HEK293T (cell line): ENCODE measurements at places on chromosomes 1 and 21.

DNA sequence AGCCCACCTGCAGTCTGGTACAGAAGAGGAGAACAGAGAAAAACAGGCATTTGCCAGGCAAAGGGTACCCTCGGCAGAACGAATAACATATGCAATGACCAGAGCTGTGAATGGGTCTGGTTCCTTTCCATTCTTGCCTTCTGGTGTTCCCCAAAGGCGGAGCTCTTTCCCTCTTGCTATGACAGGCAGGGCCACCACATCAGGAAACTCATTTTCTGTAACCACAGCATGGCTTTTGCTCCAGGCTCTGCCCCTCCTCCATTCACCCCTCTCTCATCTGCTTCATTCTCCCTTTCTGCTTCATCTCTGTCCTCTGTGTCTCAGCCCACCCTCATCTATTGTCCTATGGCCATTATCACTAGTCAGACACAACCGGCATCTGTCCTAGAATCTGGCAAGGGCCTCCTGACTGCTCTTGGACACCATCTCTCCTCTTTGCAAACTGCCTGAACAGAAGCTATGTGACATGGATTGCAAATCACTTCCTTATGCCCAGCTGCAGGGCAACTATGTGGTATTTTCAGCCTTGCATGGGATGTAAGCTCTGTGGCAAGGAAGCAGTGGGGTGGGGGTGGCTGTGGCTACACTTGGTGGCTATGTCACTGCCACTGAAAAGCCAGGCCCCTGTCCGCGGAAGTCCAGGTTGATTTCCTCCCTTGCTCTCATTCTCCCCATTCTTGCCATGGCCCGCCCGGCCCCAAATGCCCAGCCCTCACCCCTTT lies 78.8 kb upstream of the ABCD3 start:
- no peak for DNase-seq

DNA sequence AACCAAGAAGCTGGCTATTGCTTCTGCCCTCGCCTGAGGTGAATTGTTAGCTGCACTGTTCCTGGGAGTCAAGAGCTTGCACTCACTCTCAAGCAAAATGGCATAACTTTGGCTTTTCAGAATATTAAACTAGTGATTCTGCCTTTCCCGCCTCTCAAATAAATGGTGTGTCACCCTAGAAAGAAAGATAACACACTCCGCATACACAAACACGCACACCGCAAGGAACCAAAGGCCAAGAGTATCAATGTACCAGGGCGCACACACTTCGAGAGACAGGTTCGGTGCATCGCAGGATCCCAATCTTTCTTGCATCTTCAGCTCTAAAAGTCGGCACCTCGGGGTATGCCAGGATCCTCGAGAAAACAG lies 470 bp upstream of the RTCA start:
- DNase-seq, result peak; percentile 23

- DNase-seq, result peak; percentile 56
Measured at GRCh38 chr1:165949335-165950130, 122.1 kb downstream of the UCK2 start.

GRCh38 chr1:18479454-18479853 lies 1.3 kb upstream of the KLHDC7A start:
- DNase-seq, result no peak

- DNase-seq, result no peak
Measured at GRCh38 chr1:15251857-15252835, 5.1 kb downstream of the FHAD1 start.

DNA sequence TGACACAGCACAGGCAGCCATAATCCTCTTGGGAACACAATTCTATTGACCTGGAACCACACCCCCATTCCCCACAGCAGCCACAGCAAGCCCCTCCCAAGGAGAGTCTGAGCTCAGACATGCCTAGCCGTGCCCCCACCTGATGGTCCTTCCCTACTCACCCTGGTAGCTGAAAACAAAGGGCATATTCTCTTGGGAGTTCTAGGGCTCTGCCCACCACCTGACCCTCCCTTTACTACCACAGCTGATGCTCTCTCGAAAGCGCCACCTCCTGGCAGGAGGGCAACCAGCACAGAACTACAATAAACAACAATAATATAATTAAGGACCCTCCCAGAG lies 184.8 kb upstream of the COA6 start:
- no peak for DNase-seq

DNA sequence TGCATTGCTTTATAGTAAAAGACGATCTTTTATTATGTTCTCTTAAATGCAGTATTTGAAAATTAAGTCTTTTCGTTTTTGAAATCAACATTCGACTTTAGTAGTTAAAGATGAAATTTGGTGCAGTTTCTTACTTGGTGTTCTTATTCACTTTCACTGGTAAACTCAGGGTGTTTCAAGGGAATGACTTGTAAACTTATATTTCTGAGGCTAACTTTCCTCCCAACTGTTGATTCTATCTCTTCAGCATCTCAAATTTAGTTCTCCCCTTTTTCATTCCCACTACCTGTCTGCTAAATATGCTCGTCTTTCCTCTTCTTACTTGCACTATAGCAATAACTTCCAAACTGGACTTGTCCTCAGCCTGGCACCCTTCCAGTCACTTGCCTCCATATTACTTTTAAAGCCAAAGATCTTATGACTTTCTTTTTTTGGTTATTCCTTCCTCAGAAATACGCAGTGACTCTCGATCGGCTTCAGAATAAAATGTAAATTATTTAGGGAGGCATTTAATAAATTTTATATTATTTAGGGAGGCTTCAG lies 988 bp downstream of the SLC35A3 start:
- no peak for DNase-seq

DNA sequence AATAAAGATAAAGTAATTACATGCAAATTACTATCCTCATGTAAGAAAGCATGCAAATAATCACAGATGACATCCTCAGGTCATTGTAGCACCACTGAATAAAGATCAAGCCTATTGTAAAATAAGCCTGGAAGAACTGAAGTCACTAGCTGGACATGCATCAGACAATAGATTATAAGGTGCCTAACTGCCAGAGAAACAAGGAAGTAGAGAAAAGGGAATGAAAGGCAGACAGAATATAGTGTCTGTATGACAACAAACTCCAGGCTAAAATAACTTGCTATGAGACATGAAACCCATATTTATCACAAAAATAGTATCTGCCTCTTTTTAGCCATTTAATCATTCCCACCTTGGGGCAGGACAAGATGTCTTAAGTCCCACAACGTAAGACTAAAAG lies 108.7 kb downstream of the ENAH start:
- DNase-seq, result no peak

DNA sequence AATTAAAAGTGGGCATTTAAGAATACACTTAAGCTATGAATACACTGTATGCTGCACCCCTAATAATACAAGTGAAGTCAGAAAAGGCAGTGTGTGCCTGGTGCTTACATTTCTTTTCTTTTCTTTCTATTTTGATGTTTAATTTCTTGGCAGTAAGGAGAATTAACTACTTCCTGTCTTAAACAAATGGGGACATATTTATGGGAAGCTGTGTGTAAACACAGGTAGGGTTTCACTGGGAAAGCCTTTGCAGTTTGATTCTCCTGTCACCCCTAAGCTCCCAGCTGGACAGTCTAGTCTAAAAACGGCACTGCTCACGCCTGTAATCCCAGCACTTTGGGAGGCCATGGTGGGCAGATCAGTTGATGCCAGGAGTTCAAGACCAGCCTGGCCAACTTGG lies 146.0 kb downstream of the MIS18A start:
- no peak for DNase-seq

- no peak for DNase-seq
Measured at GRCh38 chr1:56287721-56288120, 291.6 kb downstream of the PLPP3 start.

- no peak for DNase-seq
Measured at GRCh38 chr1:185244015-185244747, 72.9 kb downstream of the IVNS1ABP start.

GRCh38 chr1:83839566-83840173 lies 159.3 kb downstream of the TTLL7 start:
- DNase-seq, result no peak

DNA sequence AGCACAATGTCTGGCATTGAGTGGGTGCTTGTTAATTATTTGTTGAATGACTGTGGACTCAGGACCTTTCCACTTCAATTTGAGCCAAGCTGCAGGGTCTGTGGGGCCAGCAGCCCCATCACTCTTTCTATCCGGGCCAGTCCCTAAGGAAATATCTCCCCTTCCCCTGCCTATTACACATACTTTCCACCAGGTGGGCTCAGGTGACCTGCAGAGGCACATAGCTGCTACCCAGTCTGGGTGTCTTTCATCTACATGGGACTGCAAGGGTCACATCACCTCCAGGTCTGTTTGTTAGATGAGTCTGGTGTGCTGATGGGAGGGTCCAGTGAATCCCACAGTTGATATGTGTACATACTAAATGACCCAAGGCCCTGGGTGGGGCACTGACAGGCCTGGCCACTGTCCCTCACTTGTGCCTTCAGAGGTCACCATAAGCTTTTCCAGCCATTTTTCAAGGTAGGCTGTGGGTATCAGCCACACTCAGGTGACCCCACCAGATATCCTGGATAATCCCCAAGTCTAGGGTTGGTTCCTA lies 59.5 kb upstream of the KDM4A start:
- peak; percentile 23 for DNase-seq

DNA sequence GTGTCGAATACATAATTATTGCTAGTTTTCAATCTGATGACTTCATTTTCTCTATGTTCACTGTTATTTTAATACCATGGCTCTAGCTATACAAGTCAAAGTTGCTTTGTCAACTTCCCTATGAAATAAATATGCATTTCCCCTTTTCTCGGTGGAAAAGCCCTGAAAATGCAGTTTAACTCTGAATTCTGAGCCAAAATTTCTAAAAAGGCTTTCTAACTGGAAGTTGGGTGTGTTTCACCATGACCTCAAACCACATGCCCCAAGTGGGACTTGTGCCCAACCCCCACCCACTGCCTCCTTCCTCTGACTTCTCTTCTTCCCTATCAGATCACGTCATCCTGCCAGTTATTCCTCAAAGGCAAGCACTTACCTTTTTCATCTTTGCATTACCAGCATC lies 8.9 kb downstream of the MKNK1 start:
- DNase-seq, result no peak

- no peak for DNase-seq
Measured at GRCh38 chr1:65398083-65398482, 22.4 kb upstream of the LEPR start.

- DNase-seq, result no peak
Measured at GRCh38 chr1:159011751-159012150, 2.0 kb downstream of the IFI16 start.

GRCh38 chr1:1165900-1166421 lies 7.7 kb upstream of the TTLL10 start:
- DNase-seq, result no peak

GRCh38 chr1:192518700-192519099 lies 56.9 kb upstream of the RGS1 start:
- DNase-seq, result no peak

- peak; percentile 61 for DNase-seq
Measured at GRCh38 chr1:89523572-89524368, 859 bp upstream of the LRRC8B start.

DNA sequence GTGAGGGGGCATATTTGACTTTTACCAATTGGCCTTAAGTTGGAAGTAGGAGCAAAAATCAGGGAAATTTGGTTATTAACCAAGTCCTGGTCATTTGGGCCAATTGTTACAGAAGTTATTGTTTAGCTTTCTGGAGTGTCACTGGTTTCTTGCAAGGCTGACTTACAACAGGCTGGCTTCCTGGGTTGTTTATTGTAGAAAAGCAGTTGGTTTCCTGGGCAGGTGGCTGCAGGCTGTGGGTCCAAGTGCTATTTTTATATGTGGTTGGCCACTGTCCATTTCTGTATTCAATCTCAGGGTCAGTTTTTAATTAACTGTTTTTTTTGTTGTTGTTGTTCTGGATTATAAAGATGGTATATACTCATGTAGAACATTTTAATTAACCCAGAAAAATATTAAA lies 174.1 kb downstream of the KCNJ6 start:
- DNase-seq, result no peak

GRCh38 chr1:171494076-171494475 lies 8.7 kb downstream of the PRRC2C start:
- no peak for DNase-seq

GRCh38 chr1:31562707-31563360 lies 13.5 kb upstream of the TINAGL1 start:
- DNase-seq, result no peak

GRCh38 chr21:42455754-42456440 lies 40.1 kb downstream of the RSPH1 start:
- no peak for DNase-seq

- DNase-seq, result no peak
Measured at GRCh38 chr1:234861761-234862160, 251.8 kb upstream of the IRF2BP2 start.

GRCh38 chr1:209673631-209674417 lies 1.4 kb upstream of the G0S2 start:
- DNase-seq, result no peak

- no peak for DNase-seq
Measured at GRCh38 chr1:101482306-101482705, 245.5 kb downstream of the S1PR1 start.

GRCh38 chr1:236998546-236998945 lies 5.7 kb downstream of the MT1HL1 start:
- no peak for DNase-seq

DNA sequence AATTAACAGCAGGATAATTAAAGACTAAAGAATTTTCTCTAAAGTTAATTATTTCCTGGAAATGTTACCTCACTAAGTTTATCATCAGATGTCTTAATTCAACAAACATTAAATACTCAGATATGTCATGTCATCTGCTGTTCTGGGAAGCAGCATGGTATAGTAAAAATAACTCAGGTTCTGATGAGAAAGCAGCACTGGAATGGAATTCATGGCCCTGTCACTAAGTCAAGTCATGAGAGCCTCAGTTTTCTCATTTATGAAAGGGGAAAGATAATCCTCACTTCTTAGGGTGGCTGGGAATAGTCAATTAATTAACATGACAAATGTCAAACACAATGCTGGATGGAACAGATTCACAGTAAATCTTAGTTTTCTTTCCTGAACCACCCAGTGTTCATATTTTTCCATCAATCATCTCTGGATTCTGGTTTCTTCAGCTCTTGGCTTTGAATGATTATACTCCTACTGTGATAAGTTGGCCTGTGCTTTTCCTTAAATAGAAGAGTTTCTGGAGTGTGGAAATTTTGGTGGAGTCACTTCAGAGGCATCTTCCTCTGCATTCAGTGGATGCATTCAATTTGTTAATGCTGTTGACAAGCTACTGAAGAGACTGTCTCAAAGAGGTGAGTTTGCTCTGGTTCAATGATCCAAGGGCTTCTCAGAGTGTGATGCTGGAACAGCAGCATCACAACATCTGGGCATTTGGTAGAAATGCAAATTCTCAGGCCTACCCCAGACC lies 319.4 kb downstream of the KCNH1 start:
- DNase-seq, result no peak

DNA sequence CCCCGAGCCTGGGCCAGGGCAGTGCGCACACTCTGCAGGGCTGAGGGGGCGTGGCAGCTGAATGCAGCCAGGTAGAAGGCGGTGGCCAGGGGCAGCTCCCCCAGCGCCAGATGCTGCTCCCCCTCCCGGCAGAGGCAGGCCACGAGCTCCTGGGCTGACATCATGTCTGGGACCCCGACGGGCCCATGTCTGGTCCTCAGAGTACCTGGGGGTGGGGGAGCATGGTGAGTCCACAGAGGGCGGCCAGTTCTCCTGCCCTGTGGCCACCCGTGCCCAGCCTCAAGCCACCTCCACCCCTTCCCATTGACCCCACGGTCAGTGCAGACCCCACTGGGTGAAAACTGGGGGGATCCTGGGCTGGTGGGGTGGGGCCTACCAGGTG lies 838 bp downstream of the TTC34 start:
- no peak for DNase-seq

- DNase-seq, result no peak
Measured at GRCh38 chr1:39158327-39159086, 46.0 kb upstream of the MACF1 start.

GRCh38 chr21:41429925-41430491 lies 4.0 kb downstream of the MX1 start:
- no peak for DNase-seq
